EH (cell line): ENCODE measurements at places on chromosomes 1 and 21.

GRCh38 chr1:34444516-34444915 is 267.8 kb downstream of the C1orf94 start:
- DNase-seq: no peak

- DNase-seq: no peak
These were observed 97.3 kb downstream of the TAS1R2 start for GRCh38 chr1:18761948-18762840.

DNA sequence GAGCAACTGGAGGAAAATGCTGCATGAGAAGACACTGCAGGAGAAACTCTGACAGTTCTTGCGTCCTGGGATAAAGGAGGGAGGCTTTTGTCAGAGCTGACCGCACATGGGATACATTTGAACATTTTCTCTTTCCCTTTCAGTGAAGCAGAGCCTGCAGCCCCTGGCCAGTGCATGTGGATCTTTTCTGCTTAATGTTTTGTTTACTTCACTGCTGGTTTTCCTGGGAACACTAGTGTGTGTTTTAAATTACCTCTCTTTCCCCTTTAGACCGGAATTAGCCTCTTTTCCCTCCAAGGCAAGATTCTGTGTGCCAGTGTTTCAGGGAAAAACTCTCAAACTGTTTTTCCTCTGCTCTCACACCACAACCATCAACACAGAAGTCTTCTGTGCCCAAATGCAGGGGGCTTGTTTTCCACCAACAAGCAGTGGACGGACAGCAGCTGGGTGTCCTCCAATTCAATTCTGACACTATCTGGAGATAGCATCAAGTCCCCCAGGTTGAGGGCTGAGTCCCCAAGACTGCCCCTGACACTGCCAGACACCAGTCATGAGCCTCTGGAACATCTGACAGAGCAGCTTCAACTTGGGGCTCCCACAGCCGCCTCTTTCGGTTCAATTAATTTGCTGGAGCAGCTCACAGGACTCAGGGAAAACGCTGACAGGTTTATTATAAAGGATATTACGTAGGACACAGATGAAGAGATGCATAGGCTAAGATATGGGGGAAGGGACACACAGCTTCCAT is 136.2 kb downstream of the RHOU start:
- DNase-seq: no peak

DNA sequence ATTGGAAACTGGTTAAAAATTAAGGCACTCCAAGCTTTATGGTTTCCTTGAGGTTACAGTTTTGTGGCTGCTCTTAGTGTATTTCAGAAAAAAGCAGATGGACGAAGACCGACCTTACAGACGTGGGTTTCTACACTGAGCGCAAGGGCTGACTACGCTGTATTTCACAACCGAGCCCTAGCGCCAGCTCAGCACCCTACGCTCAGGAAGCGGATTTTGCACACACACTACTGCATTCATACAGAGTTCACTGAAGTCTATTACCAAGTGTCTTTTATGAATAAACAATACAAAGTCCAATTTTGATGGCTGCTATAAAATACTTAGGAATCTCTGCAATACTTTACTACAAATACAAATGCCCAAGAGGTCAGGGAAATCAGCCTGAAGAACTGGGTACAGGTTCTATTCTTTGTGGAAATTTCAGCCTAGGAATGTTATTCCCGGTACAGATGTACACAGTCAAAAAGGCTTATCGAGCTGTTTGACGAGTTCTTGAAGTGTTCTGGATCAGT is 23.8 kb downstream of the PTTG1IP start:
- no peak for DNase-seq

DNA sequence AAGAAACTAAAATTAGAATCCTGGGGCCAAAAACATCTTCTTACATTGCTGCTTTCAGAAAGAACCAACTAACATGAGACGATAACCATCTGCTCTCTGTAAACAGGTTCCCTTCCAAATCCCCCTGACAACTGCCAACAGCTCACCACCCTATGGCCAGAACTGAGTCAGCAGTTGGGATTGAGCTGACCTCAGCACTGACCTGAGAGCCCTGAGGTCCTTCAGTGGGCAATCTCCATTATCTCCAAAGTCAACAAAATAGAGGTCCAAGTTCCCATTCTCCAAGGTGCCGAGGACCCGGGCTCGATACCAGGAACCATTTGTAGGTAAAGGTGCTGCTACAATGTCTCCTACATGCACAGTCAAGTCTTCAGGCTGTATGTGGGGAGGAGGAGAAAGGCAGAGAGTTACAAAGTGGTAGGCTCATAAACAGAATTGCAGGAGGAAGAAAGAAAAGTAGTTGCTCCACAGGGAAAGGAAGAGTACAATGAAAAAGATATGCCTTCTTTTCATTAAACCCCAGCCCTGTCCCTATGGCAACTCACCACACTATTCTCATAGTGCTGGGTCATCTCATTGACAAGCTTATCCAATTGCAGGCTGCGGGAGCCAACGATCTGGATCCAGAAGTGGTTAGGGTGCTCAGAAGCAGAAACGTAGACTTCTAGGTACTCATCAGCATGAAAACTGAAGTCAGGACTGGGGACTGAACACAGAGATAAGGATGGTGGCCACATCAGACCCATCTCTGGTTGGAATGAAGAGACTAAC is 12.8 kb upstream of the MRPL9 start:
- no peak for DNase-seq
